ENCODE measurements at places on chromosomes 3 and 15.
A peak's percentile ranks its signal among the peaks of the same experiment; 100 is the strongest.

DNA sequence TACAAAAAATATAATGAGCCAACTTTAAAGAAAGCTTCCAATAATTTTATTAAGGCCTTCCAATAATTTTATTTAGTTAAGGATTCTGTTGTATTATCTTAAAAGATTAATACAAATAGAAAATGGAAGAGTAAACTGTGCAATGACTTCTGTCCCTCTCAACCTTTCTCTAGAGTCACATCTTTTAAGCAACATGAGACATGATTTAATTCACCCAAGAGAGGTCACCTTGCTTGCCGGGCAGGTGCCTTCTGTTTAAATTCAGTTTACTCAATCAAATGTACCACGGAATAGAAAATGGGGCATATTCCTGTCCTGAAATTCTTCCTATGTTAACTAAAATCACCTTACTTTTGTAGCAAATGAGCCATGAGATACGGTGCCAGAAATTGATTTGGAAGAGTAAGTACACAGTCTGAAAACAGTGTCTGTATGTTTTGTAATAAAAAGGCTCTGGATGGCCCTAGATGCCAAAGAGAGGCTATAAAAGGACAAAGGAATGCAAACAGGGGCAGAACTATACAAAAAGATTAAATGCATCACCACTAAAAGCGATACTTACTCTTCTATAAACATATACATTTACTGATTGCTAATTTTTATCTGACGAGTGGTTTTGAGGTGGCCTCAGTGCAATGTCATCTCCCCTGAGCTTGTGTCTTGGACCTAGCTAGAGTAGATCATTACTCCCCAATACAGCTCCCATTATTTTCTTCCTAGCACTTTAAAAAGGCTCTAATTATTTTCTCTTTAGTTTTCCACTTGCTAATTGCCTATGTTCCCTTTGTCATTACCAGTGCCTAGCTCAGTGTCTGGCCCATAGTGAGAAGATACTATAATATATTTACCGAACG lies 134.0 kb downstream of the FHIT start:
- DNase-seq = no peak

DNA sequence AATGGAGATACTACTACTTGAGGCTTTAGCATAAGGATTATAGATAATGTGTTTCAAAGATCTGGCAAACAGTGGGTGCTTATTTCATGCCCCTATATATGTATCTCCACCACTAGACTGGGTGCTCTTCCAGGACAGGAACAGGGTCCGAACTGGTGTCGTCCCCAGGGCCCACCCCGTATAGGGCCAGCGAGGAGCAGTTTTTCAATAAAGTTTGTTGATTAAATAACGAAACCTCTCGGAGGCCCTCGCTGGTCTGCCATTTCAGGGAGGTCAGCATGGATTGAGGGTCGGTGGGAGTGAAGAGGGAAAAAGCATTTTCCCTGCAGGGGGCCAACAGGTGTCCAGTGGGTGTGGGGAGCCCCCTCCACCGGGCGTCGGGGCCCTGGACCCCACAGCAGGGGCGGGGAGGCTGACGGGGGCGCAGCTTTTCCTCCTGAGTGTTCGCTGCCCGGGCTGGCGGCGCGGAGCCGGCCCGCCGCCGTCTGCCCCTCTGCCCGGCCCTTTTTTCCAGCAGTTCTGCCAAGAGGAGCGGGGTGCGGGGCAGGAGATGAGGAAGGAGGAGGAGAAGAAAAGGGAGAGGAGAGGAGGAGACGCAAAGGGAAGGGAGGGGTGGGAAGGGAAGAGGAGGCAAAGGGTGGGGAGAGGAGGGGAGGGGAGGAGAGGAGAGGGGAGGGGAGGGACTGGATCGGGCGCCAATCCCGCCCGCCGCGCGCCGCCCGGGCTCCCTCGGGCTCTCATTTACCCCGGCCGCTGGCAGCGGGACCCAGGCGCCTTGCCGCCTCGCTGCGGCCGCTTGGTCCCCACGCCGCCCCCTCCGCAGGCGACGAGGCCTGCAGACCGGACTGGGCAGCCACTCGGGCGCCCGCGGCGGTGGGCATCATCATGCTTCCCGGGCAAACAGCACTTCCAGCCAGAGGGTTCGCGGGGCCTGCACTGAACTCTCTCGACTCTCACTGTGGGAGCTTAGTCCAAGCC lies 66.3 kb downstream of the ISG20 start:
- no peak for DNase-seq

- DNase-seq = no peak
These were observed 535.1 kb upstream of the NR2F2 start for GRCh38 chr15:95795386-95795785.

- DNase-seq = no peak
These were observed 20.5 kb downstream of the IL1RAP start for GRCh38 chr3:190534386-190534785.

GRCh38 chr3:157033001-157033400 lies 126.9 kb downstream of the CCNL1 start:
- DNase-seq = no peak

- DNase-seq = no peak
These were observed 95.5 kb upstream of the NPHP3 start for GRCh38 chr3:132817646-132818177.

- no peak for DNase-seq
These were observed 32.1 kb upstream of the C3orf38 start for GRCh38 chr3:88117683-88118082.

- no peak for DNase-seq
These were observed 130.6 kb downstream of the CTNNB1 start for GRCh38 chr3:41329881-41330280.

DNA sequence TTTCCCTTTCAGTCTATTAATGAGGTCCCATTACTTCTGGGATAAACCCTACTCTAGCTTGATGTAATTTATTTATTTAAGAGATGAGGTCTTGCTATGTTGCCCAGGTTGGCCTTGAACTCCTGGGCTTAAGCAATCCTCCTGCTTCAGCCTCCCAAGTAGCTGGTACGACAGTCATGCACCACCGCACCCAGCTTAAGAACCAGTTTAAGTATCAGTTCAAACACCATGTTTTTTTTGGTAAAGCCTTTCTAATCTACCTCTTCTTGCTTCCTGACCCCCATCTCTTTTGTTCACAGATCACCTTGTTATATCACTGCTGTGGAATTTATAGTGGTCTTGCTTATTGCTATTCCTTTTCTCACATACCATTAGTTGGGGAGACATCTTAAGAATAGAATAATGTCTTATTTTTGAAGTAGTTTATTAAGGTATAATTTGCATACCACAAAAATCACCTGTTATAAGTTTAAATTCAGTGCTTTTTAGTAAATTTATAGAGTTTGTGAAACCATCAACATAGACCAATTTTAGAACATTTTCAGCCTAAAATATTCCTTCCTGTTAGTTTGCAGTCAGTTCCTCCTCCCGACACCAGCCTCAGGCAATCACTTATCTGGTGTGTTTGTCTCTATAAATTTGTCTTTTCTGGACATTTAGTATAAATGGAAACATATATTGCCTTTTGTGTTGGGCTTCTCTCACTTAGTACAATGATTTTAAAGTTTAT lies 257.9 kb downstream of the PDCD6IP start:
- no peak for DNase-seq

GRCh38 chr3:40054568-40055222 lies 245.3 kb downstream of the MYRIP start:
- DNase-seq = no peak

DNA sequence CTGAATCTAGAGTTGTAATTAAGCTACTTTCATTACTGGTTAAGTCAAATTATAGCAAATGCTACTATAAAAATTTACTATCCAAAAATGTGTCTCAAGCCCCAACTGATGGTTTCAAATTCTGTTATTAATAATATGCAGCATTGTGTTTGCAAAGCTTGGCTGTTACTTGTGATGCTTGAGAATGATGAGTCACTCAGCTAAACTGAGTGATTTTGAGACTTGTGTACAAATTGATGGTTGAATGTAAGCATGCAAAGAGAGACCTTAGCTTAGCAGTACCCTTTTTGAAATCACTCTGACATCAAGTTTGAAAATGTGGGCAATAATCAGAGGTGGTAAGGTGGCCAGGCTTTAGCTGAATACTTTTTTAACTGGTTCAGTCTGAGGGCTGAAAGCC lies 27.6 kb downstream of the OPA1 start:
- no peak for DNase-seq

DNA sequence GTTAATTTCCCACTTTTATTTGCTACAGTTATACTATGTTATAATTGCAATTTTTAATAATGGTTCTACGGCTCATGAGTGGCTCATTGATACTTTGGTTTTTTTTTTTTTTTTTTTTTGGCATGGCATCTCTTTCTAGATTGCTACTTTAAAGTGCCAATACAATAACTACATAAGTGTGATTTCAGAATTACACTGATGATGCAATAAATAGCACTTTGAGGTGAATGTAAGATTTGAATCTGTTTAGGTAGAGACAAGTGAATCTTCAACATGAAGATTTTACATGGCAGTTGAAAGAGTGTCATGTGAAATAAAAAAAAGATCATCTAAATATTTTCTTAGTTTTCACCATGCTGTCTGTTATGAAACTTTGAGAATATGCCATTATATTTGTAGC lies 75.7 kb downstream of the KBTBD8 start:
- DNase-seq = no peak

- DNase-seq = no peak
These were observed 64.2 kb upstream of the GLCE start for GRCh38 chr15:69096196-69096595.

GRCh38 chr3:101720851-101721840 lies 3.3 kb upstream of the CEP97 start:
- no peak for DNase-seq

GRCh38 chr3:151168269-151169094 lies 34.5 kb downstream of the GPR171 start:
- peak; percentile 89 for DNase-seq

GRCh38 chr3:72659596-72659995 lies 188.6 kb downstream of the SHQ1 start:
- DNase-seq = no peak

DNA sequence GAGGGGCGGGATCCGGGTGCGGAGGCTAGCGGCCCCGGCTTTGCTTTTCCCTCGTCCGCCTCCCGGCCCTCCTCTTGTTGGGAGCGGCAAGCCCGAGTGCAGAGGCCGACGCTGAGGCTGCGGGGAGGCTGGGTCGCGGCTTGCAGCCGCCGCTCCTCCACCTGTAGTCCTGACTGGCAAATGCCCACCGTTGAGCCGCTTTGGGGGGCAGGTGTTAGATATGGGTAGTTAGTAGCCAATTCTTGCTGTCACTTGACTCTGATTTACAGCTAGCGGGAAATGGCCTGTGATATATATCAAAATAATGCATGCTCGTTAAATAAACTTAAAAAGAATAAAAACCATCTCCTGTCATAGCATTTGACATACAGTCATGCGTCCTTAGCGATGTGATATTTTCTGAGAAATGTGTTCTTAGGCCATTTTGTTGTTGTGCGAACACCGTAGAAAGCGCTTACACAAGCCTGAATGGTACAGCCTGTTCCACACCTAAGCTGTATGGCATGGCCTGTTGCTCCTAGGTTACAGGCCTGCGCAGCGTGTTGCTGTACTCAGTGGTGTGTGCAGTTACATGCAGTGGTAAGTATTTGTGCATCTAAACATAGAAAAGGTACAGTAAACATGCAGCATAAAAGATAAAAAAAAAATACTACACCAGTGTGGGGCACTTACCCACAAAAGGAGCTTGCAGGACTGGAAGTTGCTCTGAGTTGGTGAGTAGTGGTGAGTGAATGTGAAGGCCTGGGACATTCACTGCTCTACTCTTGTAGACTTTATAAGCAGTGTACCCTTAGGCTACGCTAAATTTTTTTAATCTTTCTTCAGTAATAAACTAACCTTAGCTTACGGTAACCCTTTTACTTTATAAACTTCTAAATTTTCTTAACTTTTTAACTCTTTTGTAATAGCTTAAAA lies 873 bp downstream of the CAPN7 start:
- no peak for DNase-seq

- no peak for DNase-seq
These were observed 18.8 kb downstream of the GMPS start for GRCh38 chr3:155889212-155889611.

- DNase-seq = no peak
These were observed 56.3 kb upstream of the FSTL1 start for GRCh38 chr3:120506828-120507774.

GRCh38 chr15:26767169-26767670 lies 5.6 kb downstream of the GABRB3 start:
- no peak for DNase-seq

DNA sequence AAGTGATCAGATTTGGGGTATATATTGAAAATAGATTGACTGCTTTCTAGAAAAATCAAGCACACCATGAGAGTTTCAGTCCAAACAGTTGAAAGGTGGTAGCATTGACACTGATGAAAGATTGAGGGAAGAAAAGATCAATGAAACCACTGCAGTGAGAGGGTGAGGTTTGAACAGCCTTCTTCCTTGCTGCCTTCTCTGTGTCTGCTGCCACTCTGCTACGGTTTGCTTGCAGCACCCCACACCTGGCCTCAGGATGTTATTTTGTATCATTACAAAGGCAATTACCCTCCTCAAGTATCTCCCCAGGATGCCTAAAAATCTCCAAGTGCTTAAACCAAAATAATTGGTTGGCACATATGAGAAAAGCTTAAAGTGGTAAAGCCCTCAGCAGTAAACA lies 683.6 kb upstream of the ARPP21 start:
- DNase-seq = no peak

DNA sequence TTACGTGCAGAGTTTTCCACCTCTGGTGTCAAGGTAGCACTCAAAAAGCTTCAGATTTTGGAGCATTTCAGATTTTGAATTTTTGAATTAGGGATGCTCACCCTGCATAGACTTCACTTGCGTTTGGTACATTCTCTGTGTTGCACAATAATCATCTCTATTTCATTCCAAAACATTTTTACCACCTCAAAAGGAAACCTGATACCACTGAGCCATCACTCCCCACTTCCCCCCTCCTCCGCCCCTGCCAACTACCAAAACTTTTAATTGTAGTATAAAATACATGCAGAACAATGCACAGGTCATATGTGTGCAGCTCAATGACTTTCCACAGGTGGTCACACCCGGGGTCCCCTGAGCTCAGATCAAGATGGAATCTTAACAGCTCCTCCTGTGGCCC lies 208.8 kb downstream of the SV2B start:
- DNase-seq = no peak

DNA sequence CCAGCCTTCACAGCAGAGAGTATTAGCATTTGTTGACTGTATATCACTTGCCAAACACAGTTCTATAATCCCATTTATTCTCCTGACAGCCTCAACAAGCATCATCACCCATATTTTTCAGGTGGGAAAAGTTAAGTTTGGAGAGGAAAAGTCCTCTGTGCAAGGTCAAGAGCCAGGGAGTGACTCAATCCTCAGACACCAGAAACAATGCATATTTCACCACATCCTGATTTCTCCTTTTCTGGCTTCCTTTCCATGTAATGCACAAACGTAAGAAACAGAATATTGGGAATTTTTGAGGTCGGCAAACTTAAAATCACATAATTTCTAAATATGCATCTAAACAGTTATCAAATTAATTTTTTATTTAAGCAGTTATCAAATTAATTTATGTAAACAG lies 116.0 kb upstream of the GADL1 start:
- DNase-seq = no peak

DNA sequence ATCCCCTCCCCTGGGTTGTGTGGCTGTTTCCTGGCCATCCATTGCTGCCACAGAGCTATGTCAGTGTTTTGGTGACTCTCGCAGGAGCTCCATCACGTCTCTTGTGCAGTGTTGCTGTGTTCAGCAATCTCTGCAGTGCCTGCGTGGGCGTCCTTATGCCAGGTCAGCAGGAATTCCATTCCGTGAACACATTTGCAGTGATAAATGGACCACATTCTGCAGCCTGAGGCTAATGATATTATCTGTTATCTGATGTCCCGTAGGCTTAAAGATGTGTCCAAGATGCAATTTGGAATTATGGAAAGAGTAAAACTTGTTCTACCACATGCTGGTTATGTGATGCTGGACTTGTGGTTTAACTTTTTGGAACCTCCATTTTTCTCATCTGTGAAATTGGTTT lies 25.5 kb upstream of the COL6A6 start:
- no peak for DNase-seq

GRCh38 chr15:60679256-60679655 lies 200.3 kb upstream of the ICE2 start:
- DNase-seq = no peak

Data from activated CD8-positive, alpha-beta memory T cell treated with anti-CD3 and anti-CD28 coated beads, Interleukin-2, amount 50 U/mL, for 48 hours (primary cell).